ENCODE measurements at places on chromosomes 16 and 17.

GRCh38 chr16:49382916-49383315, 9.3 kb downstream of the C16orf78 start:
- no peak for DNase-seq

DNA sequence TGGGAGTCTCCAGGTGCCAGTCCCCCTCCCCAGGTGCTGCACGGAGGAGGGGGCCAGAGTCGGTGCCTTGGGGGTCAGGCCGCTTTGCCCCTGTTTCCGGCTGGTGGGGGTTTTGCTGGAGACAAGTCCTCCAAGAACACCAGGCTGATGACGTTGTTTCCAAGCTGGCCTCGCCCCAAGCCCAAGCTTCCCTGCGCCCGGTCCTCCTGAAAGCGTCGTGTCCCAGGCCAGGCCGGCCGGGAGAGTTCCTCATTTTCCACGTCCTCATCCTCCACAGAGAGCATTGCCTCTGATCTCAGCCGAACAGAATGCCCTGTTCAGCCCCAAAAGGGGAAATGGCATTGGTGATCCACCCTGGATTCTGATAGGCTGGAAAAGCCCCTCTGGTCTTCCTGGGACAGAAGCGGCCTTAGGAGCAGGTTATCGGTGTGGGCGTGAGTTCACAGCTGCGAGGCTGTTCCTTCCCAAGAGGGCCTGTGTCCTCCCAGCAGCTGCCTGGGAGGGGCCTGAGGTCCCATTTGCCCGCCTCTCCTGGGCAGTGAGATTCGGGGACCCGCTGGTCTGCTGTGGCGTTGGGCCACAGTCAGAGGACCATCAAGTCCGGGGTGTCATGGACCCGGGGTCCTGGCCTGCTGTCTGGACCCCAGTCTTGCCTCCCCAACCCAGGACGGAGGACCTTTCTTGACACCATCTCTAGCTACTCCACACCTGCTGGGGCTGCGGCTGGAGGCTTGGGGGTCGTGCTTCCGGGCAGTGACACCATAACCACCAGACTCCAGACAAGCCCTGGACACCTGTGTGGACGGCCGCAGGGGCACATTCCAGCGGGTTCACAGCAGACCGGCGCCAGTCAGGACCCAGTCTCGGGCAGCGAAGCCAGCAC, 7.1 kb downstream of the SOX8 start:
- DNase-seq = no peak

DNA sequence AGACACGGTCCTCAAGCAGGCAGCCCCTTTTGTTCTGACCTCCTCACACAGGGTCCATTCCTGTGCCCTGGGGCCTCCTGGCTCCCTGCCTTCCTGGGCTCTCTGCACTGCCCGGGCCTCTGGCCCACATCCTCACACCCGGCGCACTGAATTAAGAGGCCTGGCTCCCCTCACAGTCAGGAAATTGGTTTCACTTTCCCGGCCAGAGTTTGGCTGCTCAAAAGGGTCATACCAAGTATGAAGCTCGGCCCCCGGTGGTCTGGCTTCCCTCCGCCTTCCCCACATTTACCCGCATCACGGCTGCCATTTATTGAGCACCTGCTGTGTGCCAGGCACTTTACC, 220.0 kb downstream of the NTN1 start:
- DNase-seq = no peak

DNA sequence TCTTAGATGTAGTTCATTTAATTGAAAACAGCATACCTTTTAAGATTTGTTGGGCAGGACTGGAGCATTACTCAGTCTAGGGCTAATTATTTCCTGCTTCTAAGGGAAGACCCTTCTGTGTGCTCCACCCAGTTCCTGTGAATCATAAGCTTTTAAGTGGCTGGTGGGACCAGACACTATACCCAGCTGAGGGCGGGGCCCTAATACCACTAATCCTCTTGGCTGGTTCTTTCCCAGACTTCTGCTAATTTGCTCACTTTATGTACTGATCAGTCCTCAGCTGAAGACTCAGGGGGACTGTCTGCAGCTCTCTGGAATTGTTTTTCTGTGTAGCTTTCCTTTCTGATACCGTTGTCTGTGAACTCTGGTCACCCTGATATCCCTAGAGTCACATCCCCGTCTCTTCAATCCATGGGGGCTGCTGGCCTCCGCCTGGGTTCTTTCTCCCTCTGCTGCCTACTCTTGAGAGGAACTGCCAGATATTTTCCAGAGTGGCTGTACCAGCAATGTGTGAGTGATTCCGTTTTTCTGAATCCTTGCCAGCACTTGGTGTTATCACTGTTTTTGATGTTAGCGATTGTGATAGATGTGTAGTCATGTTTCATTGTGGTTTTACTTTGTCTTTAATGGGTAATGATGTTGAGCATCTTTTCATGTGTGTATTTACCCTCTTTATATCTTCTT, 35.1 kb downstream of the MFSD11 start:
- peak; percentile 18 for DNase-seq

DNA sequence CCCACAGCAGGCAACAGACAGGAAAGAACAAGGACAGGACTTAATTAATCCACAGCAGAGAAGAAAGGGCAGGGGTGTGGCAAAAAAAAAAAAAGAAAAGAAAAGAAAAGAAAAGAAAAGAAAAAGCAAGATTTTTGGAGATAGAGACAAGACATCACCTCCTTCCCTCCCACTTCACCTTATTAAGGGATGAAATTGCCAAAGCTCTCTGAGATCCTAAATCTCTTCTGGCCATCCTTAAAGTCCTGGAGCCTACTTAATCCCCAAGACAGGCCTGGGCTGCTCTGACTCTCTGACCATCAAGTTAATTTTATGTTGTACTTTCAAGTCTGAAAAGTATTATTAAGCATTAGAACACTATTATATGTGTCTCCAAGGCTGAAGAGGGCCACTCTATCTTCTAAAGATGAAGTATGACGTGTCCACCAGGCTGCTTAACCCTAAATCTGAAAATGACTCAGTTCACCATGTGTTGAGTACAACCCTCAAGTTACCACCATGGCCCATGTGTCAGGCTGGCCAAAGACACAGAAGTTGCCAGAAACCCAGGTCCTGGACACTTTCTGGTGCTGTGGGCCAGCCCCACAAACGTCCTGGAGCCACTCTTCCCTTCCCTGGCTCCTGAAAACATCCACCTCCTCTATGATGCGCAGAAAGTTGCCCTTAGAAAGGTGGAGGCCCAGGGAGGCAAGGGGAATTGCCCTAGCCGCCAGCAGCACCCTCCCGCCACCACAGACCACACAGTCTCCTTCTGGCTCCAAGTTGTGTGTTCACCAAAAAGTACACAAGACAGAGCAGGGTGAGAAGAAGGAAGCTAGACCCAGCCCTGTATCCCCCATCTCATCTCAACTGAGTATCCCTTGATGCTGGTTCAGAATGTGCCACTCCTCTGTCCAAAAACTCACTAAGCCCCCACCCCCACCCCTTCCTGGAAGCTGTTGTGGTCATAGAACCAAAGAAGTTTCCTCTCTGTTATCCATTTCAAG, 2.7 kb downstream of the SOCS1 start:
- no peak for DNase-seq

- DNase-seq = no peak
These were observed 161.0 kb downstream of the CCDC182 start for GRCh38 chr17:57584050-57584551.

DNA sequence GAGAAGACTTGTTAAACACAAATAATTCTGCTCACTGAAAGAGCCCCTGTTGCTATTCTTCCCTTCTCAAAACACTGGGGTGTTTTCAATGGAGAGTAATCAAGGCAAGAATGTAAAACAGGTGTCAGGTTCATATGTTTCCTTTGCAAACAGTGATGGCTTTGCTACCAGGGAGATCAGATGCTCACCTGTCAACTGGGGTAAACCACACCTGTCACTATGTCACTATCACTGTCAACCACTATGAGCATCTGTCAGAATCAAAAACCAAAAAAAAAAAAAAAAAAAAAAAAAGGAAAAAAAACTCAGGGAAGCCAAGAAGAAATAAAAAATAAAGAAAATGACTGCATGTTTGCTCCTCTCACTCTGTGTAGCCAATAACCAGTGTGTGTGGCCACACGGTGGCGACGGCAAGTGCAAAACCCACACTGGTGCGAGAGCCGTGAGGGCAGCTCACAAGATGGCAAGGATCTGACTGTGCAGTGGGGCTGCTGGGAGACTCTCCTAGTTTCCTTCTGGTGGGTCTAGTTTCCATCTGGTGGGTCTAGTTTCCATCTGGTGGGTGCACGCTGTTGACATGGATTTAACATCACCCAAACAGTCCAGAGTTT, 22.7 kb downstream of the USP22 start:
- DNase-seq = no peak

DNA sequence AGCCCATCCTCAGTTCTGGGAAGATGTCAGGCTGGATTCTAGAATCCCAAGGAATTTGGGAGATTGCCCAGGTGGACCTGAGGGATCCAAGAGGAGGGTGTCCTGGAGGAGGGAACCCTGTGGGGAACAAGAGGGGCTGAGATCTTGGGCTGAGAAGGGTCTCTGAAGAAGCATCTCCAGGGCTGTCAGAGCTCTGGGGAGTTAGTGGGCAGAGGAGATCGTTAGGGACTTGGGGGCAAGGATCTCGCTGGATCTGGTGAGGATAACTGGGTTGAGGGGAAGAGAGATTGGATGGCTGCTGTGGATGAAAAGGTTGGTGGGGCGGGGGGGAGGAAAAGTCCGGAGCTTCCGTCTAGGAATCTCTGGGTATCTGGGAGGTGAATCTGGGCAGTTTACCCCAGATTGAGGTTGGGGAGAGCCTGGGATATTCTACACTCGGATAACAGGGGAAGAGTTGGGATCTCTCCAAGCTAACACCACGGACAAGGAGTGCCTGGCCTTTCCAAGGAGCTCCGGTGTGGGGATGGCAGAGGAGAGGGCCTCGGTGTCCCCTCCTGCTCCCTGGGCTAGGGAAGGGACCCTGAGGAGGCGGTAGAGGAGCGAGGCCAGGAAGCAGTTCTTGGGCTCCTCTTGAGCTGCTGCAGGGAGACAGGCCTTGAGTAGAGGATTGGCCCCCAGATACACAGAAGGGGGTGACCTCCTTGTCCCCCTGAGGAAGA, 1.7 kb downstream of the FBXL19 start:
- no peak for DNase-seq

DNA sequence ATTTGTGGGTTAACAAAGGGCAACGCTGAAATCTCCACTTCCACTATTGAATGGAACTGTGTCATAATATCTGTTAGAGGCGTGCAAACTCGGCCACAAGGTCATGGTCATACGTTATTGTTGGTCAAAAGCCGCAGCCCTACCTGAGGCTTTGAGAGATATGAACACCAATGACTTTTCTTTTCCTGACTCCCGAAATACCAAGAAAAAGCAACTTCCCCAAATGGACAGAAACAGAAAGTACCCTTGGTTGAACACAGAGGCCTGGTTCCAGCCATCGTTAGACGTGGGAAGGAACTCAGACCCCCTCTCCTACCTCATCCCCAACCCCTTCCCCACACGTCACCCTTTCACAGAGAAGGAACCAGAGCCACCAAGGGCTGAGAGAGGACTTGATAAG, 1.4 kb upstream of the PIK3R5 start:
- no peak for DNase-seq

GRCh38 chr17:19024101-19025078, 19.8 kb upstream of the FAM83G start:
- DNase-seq = no peak

- DNase-seq = no peak
These were observed 727.8 kb downstream of the CDH11 start for GRCh38 chr16:64394061-64394460.

DNA sequence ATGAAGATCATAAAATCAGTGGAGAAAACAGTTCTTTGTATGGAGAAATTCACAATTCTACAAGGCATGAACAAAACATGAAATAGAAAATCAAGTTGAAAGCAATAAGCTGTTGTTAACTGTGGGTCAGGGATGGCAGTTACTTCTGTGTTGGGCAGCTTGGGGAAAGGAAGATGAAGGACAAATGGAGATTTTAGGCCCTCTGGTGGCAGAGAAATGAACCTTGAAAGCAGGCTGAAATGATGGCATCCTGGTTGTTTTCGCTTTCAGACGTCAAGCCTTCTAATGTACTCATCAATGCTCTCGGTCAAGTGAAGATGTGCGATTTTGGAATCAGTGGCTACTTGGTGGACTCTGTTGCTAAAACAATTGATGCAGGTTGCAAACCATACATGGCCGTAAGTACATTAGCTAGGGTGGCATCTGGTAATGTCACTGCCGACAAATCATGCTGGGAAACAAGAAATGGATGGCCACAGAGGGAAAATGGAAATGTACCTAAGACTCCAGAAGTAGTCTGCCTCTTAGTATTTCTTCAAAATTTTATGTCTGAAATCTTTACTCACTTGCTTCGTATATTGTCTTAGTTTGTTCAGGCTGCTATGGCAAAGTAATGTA, 108.9 kb downstream of the MAP2K6 start:
- DNase-seq = peak; percentile 1

- DNase-seq = no peak
These were observed 37.0 kb downstream of the STXBP4 start for GRCh38 chr17:55005520-55005919.

GRCh38 chr16:66569827-66570405, 3.7 kb downstream of the CMTM1 start:
- DNase-seq = no peak

DNA sequence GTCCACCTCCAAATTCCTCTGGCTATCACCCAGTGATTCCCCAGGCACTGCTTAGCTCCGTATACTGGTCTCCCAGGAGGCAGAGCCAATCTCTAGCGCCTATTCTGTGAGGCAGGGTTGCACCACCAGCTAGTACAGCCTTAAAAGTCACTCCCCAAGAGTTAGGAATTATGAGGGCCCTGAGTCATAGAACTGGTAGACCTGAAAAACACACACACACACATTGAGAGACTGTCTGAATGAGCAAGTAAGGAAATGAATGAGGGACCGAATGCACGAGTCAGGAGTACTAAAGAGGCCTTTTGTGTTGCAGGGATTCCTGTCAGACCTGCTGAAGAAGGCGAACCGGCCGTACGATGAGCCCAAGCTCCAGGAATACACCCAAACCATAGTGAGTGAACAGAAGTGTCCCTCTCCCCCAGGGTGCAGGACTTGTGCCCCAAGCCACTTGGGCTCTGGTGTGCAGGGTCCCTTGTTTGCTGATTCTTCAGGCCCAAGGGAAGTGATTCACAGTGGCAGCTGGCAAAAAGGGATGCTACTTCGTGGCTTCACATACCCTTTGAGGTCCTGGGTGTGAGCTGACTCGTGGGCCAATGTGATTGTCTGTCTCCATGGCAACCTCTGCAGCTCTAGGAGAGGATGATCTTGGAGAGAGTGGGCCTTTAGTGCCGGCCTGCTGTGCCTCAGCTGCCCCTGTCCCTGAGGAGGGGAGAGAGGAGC, 24.7 kb downstream of the CALB2 start:
- no peak for DNase-seq

DNA sequence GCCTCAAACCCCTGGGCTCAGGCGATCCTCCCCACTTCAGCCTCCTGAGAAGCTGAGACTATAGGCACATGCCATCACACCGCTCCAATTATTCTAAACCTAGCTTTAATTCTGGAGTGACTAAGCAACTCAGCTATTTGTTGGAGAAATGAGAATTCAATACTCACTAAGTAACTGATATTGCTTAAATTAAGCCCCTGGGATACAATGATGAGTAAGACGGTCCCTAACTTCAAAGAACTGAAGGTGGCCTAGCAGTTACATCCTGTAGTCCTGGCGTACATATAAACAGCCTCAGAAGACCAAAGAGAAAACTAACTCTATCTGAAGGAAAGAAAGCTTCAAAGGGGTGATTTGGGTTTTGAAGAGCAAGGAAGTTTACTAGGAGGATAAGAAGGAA, 25.0 kb downstream of the XPO6 start:
- DNase-seq = no peak
